Esophagus (tissue), 2 donors: ENCODE measurements at places on chromosomes 5 and 9. TPM values are rescaled to one million over a fixed set of nuclear protein-coding genes. Genes with fewer than 3 reads are reported as not detected.

The GDA gene
- 0.11 TPM for polyA plus RNA-seq

The ARL14EPL gene
- 0.05 TPM for polyA plus RNA-seq

The ADCY2 gene
- polyA plus RNA-seq = 0.06 TPM

The TXNDC15 gene
- polyA plus RNA-seq = 14.5 TPM

The SLC6A18 gene
- polyA plus RNA-seq = not detected

The BHMT gene
- 0.16 TPM for polyA plus RNA-seq

The HTR1A gene
- polyA plus RNA-seq = not detected

The PCDHB14 gene
- 0.88 TPM for polyA plus RNA-seq

The TRPM3 gene
- under 0.01 TPM for polyA plus RNA-seq

The ABCA1 gene
- polyA plus RNA-seq = 2.7 TPM

The ZDHHC11B gene
- polyA plus RNA-seq = 2.6 TPM

The PIP5KL1 gene
- 4.8 TPM for polyA plus RNA-seq
